ENCODE measurements at places on chromosomes 12 and 14.

GRCh38 chr12:20089077-20089476 lies 279.3 kb upstream of the PDE3A start:
- no peak for DNase-seq

DNA sequence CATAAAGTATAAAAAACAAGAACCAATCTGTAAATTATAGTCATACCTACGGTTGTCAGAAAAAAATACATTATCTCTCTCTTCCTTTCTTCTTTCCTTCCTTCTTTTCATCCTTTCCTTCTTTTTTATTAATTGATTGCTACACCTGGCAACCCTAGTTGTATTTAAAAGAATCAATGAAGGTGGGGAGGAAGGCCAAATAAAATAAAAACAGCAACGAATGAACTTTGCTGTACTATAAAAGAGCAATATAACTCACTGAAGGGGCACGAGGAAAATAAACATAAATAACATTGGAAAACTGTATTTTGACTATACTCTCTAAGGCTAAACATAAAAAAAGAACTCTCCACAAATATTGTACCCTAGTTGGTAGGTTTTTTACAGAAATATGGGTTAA lies 898.2 kb upstream of the USP15 start:
- no peak for DNase-seq

GRCh38 chr12:120475643-120476042 lies 6.1 kb upstream of the SRSF9 start:
- DNase-seq, result no peak

DNA sequence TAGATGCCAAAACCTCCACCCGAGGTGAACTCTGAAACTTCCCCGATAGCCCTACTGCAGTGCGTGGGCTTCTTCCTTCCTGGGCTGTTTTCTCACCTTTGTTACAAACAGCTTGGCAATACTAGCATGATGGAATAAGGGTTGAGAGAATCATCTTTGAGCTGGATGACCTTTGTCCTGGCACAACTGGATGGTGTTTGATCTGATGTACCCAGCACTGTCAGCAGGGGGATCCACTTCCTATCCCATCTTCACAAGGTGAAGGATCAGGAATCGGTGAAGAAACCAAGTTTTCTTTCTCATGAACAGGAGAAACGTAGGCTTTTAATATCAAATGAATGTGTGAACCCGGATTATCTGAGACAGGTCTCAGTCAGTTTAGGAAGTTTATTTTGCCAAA lies 19.5 kb upstream of the LRRC10 start:
- no peak for DNase-seq

DNA sequence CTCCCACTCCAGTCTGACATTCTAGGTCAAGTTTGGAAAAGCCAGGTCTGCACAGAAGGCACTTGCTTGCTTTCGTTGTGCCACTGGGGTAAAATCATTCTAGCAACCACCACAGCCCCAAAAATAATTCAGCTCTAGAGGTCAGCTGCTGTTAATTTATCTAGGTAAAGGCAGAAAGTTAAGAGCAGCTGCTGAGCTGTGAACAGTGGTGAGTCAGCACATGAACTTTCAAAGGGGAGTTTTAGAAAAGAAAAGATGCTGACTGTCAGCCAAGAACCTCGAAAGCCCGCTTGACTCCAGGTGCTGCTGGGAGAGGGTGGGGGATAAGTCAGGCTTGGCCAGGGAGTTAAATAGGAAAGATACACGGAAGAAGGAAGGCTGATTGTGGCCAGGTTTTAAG lies 12.7 kb downstream of the CCDC197 start:
- DNase-seq, result peak; percentile 77

GRCh38 chr12:7376196-7376595 lies 67.8 kb downstream of the CD163L1 start:
- DNase-seq, result no peak

DNA sequence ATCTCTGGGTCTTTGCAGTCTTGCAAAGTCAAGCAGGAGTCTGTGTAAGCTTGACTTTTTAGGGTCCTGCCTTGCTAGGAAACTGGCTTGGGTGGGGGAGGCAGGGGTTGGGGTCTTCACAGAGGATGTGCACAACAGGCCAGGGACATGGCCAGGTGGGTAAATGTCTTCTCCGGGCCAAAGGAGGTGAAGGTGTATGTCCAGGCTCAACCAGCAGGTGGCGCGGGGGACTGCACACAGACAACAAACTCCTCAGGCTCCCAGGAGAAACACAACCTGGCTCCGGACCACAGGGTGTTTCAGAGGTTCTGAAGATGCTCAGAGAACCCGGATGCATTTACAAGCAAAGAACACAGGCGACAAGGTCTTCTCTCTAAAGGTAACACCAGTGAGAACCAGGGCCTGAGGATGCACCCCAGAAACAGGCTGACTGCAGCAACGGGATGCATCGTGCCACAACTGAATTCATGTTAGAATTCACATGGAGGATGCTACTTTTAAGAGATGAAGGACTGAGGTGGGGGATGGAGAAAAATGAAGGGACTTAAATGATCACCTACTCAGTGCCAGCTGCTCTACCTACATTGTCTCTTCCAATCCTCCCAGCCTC lies 56.0 kb downstream of the PLEKHG3 start:
- no peak for DNase-seq

- DNase-seq, result peak; percentile 69
These were observed at the start of gene MAP1LC3B2 for GRCh38 chr12:116559162-116559935. TSS of gene MAP1LC3B2 (plus strand) at chr12:116559381. CDS start at chr12:116575943, 16,562 bp downstream.

DNA sequence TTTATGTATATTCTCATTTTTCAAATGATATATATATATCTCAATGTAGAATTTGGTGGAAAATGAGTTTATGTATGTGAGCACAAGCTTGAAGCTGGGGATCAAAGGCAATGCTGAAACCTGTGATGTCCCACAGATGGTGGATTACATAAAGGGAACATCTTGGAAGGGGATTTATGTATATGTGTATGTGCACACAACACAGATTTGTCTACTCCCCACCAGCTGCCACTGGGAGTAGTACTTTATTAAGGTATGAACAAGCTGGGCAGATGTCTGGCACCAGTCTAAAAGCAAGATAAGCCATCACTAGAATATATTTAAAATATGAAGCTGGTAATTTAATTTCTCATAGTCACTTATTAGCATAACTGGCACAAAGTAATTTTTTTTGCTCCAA lies 895.6 kb downstream of the SLC6A15 start:
- no peak for DNase-seq

DNA sequence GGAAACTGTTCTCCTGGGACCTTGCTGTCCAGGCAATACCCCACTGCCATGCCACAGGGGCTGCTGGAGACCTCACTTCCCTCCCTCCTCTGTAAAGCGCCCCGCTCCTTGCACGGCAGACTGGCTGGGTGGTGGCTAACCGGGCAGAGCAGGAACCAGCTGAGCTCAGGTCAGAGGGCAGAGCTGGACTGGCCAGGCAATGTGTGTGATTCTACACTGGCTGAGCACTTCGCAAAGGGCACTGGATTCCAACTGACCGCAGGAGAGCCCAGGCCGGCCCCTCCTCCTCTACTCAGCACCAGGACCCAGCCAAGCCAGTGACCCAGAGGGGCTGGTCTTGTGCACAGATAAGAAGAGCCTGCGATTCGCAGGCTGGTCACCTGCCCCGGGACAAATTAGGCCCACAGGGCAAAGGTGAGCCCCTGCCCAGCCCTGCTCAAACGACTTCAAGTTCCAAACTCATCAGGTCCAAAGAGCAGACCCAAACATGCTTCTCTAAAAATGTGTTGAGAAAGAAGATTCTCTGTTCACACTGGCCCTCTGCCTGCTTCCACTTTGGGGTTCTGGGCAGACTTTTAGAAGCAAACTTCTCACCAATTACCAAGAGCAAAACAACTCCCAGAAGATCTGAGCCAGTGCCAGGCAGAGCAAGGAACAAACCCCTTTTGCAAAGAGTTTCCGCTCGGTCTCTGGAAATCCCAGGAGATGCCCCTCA lies 54.9 kb upstream of the DIO3 start:
- no peak for DNase-seq

DNA sequence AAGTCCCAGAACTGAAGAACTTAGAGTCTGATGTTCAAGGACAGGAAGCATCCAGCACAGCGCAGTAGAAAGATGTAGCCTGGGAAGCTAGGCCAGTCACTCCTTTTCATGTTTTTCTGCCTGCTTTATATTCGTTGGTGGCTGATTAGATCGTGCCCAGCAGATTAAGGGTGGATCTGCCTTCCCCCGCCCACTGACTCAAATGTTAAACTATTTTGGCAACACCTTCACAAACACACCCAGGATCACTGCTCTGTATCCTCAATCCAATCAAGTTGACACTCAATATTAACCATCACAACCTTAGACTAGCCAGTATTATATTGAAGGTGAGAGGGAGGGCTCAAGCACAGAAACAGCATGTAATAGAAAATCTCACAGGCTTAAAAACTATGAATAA lies 222.9 kb downstream of the C12orf50 start:
- DNase-seq, result peak; percentile 43

DNA sequence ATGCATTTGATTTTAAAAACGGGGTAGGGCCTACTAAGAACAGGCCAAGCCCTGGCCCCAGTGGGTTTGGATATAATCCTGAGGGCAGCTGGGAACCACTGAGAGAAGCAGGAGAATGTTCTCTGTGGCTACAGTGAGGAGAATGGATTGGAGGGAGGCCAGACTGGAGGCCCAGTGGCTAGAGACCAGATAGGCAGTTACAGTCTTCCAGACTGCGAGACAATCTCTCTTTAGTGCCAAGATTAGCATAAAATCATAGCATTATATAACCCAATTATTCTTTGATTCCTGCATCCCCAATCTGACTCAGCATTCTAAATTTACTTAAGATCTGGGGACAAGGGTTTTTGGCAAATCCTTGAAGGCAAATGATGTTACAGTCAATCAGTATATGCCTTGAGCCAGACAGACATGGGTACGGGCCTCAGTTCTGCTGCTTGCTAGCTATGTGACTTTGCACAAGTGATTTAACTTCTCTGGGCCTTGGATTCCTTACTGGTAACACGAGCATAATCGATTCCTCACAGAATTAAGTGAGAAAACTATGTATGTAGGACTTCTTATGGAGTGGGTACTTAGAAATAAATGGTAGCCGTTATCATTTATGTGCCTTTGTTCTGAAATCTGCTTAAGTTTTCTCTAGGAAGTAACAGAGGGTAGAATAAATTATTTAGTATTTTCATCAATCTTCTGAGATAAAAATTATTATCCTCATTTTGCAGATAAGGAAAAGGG lies 18.3 kb downstream of the NINJ2 start:
- DNase-seq, result no peak

DNA sequence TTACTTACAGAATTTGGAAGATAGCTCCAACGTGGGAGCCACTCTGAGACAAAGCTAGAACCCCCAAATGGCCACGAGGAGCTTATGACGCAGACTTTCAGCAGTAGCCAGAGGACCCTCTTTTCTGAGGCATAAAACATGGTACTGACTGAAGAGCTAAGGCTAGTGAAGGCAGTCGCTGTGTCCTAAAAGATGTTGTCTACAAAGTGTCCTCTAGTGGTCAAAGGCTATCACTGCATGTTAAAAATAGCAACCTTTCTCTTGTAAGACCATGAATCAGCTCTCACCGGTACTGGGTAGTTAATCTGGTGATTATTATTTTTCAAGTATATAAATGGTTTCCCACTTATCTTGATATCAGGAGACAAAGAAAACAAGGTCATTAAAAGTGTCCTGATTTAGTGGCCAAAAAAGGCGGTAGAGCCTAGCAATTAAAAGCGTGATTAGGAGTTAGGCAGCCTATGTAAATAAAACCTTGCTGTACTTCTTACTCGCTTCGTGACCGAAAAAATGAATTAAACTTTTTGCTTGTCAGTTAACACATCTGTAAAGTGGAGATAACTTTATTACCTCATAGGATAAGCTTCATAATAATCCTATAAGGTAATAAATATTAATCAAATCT lies 47.0 kb upstream of the LGR5 start:
- peak; percentile 81 for DNase-seq

DNA sequence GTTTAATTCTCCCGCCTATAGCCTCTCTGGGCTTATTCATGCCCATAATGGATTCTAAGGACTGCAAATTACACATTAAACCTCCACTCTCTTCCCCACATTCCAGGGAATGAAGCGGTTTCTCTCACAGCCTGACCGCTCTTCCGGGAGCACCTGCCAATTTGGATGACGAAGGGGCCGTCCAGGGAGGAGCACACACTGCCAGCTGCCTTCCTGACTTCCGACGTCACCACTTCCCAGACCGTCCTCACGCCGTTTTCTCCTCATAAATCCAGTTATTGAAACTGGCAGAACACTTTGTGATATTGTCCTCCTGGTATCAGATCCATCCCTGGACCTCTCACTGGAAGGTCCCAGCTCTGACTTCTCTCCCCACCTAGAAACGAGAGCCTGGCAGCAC lies 87.6 kb downstream of the GCH1 start:
- DNase-seq, result no peak

DNA sequence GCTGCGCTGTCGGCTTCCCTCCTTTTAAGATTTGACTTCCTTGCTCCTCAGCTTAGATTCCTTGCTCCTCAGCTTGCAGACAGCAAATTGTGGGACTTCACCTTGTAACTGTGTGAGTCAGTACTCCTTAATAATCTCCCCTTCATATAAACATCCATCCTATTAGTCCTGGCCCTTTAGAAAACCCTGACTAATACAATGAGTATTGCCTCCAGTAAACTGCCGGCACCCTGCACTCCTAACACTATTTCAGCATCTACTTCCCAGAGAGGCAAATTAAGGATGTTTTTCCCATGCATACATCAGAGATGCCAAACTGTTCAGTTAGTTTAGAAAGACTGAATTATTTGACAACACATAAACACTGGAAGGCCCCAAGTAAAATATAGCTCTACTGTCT lies 611.3 kb upstream of the TMEM132C start:
- DNase-seq, result no peak

DNA sequence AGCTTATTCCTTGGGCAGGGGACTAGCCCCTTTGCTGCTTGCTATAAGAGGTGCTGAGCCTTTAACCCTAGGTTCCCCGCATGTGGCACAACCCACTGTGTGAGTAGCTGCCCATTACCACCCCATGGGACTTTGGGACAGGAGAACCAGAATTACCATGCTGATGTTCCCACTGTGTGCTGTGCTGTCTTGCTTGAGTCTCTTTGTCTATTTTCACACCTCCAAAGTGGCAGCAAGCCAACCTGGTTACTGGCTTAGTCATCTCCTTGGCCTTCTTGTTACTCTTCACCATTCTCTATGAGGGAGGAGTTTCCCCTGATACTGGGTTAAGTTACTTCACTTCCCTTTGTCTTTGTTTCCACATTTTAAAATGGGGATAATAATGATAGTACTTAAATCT lies 73.4 kb upstream of the ETV6 start:
- peak; percentile 63 for DNase-seq

DNA sequence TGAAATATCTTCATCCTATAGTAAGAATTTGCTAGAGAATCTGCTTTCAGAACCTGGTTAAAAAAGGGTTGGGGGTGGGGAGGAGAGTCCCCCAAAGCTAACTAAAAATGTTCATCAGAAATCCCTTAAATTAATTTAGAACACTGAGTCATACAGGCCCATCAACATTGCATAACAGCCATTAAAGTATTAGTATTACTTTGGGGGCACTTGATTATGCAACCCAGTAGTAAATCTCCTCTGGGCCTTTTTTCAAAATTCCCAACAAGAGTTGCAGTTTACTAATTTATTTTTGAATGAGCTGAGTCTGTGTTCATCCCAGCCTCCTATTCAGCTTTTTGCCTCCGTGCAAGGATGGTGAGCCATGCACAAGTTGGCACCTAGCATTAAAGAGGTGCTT lies 8.8 kb upstream of the SLC24A4 start:
- DNase-seq, result no peak

- DNase-seq, result no peak
These were observed at the start of gene KRT85 for GRCh38 chr12:52366738-52367485. TSS of gene KRT85 (minus strand) at chr12:52367481. CDS start at chr12:52367405, 76 bp downstream.
